ENCODE measurements at places on chromosomes 4 and X.

- no peak for DNase-seq
These were observed 137.8 kb downstream of the FBXW7 start for GRCh38 chr4:152398060-152398459.

DNA sequence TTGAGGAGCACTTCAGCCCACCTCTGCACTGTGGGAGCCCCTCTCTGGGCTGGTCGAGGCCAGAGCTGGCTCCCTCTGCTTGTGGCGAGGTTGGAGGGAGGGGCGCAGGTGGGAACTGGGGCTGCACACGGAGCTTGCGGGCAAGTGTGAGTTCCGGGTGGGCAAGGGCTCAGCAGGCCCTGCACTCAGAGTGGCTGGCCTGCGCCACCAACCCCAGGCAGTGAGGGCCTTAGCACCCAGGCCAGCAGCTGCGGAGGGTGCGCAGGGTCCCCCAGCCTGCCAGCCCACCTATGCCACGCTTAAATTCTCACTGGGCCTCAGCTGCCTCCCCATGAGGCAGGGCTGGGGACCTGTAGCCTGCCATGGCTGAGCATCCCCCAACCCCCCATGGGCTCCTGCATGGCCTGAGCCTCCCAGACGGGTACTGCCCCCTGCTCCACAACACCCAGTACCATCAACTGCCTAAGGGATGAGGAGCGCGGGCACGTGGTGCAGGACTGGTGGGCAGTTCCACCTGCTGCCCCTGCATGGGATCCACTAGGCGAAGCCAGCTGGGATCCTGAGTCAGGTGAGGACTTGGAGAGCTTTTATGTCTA, 110.9 kb downstream of the SLC39A8 start:
- DNase-seq: no peak

DNA sequence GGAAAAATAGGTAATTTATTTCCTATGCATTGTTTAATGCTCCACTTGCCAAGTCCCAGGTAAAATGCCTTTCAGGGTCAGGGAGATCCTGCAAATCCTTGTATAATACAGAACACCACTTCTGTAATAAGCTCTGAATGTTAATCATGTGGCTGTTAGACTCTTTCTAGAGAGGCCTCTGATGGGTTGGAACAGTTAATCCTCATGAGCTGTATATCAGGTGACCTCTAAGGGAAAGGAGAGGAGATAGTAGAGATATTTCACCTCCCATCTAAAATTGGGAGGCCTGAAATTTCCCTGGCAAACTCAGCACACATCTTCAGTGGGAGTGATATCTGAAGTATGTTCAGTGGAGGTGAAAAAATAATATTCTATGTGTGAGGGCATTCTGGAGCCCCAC, 210.6 kb upstream of the WDFY3 start:
- no peak for DNase-seq

DNA sequence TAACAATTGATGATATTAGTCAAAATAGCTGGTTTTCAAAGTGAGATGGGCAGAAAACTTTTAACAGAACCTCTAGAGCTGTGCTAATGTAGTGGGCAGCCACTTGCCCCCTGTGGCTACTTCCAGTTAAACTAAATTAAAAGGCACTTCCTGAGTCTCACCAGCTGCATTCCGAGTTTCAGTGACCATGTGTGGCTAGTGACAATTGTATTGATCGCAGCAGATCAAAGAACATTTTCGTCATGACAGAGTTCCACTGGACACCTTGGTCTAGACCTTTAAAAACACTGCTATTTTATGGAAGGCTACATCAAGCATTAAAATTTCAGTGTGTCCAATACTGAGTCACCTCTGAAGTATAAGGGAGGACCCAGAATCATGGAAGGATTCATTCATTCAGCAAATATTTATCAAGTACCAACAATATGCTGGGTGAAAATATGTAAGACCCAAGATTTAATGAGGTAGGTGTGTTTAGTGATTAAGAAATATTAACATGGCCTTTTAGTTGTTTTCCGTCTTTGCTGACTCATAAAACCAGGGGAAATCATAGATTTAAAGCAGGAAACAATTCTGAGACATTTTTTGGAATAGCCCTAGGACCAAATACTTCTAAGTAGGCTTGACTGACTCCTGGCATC, 5.1 kb upstream of the FAT1 start:
- peak; percentile 78 for DNase-seq

DNA sequence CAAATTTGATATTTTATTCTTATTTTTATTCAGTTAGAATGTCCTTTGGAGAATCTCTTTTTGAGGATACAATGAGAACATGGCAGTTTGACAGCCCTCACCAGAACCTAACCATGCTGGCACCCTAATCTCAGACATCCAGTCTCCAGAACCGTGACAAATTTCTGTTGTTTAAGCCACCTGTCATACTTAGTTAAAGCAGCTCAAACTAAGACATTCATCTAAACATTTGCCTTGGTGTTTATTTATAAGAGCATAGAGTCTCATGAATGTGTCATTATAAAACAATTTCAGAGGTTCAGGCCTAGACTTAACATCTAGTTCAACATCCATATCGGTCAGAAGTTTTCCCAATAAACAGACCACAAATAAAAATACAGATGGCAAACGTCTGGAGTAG, 125.1 kb upstream of the FUNDC1 start:
- no peak for DNase-seq

- DNase-seq: no peak
These were observed 60.3 kb upstream of the PRRG3 start for GRCh38 chrX:151634937-151635336.

DNA sequence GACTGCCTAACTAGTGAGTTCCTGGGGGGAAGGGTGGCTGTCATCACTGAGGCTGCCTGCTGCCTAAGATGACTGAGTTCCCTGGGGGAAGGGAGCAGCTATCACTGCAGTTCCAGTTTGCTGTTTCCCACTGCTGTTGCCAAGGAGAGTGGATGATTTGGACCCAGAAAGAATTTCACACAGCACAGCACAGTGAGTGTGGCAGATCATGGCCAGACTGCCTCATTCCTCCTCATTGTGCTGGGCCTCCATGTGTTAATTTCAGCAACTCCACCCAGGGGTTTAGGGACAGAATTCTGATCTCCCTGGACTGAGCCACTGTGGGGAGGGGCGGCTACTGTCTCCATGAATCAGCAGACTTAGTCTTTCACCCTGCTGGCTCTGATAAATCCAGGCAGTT, 125.0 kb downstream of the TEX13C start:
- DNase-seq: peak; percentile 55

- peak; percentile 79 for DNase-seq
These were observed 121.7 kb upstream of the DIPK2B start for GRCh38 chrX:45322382-45322781.

DNA sequence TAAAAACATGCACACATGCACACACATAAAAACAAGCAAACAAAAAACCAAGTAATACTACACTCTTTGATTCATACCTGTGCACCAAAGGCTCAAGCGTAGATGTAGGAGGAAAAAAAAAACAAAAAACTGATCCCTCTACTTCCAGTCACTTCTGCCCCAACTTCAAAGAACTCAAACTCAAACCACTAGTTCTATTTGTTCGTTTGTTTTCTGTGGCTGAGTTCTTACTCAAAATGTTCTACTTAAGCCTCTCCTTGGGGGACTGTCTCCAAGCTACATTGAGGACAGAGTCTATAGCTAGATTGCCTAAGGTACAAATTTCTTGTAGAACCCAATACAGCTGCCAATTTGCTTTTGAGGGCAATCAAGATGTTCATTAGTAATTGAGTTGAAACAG, 171.0 kb upstream of the ATOH1 start:
- DNase-seq: no peak

DNA sequence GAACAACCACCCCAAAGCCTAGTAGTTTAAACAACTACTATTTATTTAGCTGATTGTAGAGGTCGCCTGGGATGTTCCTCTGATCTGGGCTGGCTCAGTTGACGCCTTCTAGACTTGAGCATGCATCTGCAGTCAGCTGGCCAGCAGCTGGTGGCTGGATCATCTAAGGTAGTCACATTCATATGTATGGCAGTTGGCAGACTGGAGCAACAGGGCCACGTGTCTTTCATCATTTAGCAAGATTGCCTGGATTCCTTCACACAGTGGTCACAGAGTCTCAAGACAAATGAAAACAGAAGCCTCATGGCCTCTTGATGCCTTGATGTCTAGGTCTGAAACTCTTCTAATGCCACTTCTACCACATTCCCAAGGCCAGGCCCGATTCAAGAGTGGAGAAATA, 220.6 kb upstream of the S100G start:
- no peak for DNase-seq

GRCh38 chr4:127425851-127426250, 206.9 kb upstream of the INTU start:
- DNase-seq: no peak

GRCh38 chr4:185201977-185202962, 1.5 kb downstream of the CFAP97 start:
- DNase-seq: peak; percentile 57

DNA sequence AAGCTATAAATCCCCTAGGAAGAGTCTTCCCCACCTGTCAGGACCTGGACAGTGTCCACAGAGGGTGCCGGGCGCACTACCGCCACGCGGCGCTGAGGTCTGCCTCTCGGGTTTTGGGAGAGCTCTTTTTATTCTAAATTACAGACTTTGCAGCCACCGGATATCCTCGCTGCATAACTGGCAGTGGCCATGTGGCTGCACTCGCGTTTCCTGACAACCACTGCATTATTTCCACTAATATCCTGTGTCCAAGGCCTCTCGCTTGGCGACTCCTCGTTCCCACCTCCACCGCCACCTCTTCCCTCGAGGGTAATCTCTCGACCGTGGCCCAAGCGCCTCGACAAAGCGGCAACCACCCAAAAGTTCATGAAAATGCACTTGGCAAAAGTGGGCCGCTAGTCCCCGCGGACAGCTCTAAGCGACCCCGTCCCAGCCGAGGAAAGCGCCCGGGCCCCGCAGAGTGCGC, 512 bp upstream of the TMEM131L start:
- DNase-seq: peak; percentile 63

DNA sequence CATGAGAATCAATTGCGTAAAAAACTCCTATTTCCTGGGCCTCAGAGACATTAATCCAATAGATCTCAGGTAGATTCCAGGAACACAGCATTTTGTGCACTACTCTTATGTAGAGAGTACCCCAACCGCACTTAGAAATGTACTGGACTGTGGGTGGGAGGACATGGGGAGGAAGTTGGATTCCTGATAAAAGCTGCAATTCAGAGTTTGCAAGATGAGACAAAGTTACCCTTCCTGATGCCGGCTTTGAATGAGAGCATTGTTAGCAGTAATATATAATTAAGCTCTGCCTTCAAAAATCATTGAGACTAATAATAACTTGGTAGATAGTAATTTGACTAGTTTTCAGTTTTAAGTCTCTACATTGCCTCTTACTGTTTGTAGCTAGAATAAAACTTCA, 323.3 kb upstream of the GALNT7 start:
- DNase-seq: no peak

DNA sequence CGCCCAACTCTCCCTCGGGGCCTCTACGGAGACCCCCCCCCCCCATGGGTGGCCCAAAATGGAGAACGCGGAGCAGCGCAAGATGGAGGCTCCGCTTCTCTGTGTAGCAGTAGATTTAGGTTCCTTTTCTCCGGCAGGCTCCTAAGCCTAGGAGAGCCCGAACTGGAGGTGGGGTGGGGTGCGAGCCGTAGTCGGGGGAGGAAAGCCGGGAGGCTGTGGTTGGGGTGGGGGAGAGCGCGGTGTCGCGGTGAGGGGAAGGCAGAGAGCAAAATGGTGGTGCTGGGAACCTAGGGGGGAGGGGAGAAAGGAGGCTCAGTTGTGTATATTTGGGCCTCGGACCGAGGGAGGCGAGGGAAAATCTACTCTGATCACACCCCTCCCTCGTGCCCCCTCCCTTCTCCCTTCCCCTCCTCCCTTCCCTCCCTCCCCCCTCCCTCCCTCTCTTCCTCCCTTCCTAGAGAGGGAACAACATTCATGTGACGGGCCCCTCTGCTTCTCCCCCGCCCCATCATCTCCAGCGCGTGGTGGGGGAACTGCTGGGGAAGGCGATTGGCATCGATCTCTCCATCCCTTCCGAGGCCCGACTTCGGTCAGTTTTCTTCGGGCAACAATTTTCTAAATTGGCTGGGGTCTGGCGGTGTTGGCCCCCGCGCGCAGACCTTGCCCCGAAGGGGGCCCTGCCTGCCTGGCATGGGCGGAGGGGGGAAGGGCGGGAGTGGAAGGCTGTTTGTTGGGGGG, at the start of gene STAG2:
TSS of gene STAG2 (plus strand) at position 439 of the 738 bp plus-strand sequence. CDS start 60,922 bp downstream, outside the sequence.
- peak; percentile 81 for DNase-seq

GRCh38 chr4:132710971-132711370, 438.1 kb upstream of the PCDH10 start:
- DNase-seq: no peak

DNA sequence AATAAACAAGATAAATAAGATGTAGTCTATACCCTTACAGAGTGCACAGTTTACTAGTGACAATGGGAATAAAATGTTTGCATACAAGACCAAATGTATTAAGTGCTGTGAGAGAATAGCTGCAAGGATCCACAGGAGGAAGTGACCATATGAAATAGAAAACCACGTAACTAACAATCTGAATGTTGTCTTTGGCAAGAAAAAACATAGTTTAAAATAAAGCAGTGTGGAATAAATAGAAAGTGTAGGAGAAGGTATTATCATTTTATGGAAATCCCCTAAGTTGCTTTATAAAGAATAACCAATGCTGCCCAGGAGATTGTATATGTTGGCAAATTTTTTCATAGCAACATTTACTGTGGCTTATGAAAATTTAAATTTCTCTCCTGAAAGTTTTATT, 116.1 kb downstream of the PCDH7 start:
- no peak for DNase-seq

DNA sequence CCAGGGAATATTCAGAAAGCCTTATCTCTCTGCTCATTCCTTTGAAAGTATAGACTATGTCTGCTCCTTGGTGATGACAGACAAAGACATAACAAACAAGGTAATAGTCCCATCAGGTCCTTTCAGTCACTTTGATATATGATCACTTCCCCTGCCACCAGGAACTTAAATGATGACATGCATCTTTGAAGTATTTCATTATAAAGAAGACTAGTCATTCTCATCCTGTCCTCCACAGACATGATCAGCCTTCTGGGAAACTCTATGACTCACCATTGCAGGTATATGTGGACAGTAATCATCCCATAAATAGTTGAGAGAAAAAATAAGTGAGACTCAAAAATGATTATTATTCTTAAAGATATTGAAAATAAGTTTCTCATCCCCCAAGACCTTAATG, 117.5 kb upstream of the VCX2 start:
- peak; percentile 81 for DNase-seq

- DNase-seq: no peak
These were observed 106.7 kb upstream of the PSAPL1 start for GRCh38 chr4:7541414-7541810.

- no peak for DNase-seq
These were observed 29.7 kb downstream of the OFD1 start for GRCh38 chrX:13764281-13764680.

DNA sequence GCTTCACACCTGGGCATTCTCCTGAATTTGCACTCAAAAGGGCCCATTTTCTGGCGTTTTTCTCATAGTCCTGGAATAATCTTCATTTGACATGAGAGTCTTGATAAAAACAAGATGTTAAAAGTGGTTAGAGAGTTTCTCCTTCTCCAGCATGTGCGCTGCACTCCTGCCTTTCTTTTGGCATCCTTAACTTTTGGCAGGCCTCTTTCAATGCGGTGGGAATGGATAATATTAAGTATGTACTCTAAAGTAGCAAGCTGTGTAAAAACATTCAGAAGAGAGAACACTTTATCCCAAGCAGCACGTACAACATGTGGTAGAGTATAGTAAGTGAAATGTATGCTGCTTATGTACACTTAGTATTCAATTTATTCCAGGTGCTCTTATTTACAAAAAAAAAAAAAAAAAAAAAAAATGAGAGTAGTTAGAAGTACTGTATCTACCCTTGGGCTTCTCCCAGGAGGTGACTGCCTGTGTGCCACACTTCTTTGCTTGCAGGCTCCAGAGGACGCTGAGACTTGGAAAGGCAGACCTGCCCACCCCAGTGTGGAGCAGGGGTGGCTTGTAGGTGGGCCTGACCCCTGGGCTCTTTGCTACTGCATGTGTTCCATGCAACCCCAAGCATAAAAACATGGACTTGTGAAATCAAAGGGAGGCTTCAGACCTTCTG, 3.9 kb downstream of the FGF2 start:
- no peak for DNase-seq

Data from kidney tubule cell (primary cell).